MCF 10A (cell line): ENCODE measurements at places on chromosomes 12 and 14. TPM values are rescaled to one million over a fixed set of nuclear protein-coding genes. Genes with fewer than 3 reads are reported as not detected.

DNA sequence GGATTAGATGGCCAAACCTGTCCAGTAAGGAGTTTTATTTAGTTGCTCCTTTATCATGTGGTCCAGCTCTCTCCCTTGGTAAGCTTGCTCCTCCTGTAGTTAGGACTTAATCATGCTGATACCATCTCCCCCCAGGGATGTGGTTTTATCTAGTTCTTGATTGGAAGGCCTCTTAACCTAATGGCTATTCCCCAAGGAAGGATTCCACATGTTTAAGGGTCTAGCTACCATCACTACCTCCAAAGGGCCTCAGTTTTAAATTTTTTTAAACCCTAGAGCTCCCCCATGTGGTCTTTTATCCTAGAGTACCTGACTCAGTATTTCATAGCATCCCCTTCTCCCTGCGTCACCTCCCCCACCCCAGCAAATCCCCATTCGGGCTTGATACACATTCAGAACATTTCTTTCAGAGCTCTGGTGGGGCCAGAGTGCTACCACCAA, 22.5 kb downstream of the MAP3K12 start:
- H3K27ac ChIP-seq: no peak overlapping the region
- no peaks in the 10 kb centered on the region for H3K27me3 ChIP-seq
- peaks cover 100% of the 10 kb centered on the region for H3K36me3 ChIP-seq
- H3K4me3 ChIP-seq: no peak overlapping the region
- DNase-seq: no peak

DNA sequence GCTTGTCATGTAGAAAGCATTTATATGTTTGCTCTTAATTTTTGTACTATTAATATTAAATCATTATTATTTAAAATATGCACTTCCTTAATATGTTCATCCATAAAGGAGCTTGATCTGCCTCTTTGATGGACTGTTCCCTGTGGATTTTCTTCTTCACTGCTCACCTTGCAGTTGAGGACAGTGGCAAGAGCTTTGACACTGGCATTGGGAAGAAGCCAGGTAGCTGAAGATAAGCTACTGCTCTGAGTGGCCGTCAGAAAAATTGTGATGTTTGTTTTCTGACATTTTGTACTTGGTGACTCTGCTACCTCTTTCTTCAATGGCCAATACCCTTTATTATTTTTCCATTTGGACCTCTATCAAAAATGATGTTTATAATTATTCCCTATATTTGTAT, 349.4 kb upstream of the NOVA1 start:
- no peak for DNase-seq
- no peak overlapping the region for H3K27ac ChIP-seq
- no peaks in the 10 kb centered on the region for H3K36me3 ChIP-seq
- peaks cover 16% of the 10 kb centered on the region for H3K27me3 ChIP-seq
- H3K4me1 ChIP-seq: no peaks in the 10 kb centered on the region
- no peak overlapping the region for H3K4me3 ChIP-seq

RDH12 gene
- not detected in 2 replicates for total RNA-seq

GRCh38 chr14:61350427-61351270, 29.3 kb downstream of the PRKCH start:
- H3K4me3 ChIP-seq: no peak overlapping the region
- H3K36me3 ChIP-seq: no peaks in the 10 kb centered on the region
- H3K27ac ChIP-seq: no peak overlapping the region
- peaks cover 23% of the 10 kb centered on the region for H3K4me1 ChIP-seq
- no peak for DNase-seq

- H3K4me3 ChIP-seq: peak overlapping the region; percentile 35
- H3K27ac ChIP-seq: no peak overlapping the region
- H3K4me1 ChIP-seq: peaks cover 26% of the 10 kb centered on the region
- no peaks in the 10 kb centered on the region for H3K27me3 ChIP-seq
- DNase-seq: peak; percentile 31
These were observed 1.9 kb upstream of the LLPH start for GRCh38 chr12:66132408-66132807.

DNA sequence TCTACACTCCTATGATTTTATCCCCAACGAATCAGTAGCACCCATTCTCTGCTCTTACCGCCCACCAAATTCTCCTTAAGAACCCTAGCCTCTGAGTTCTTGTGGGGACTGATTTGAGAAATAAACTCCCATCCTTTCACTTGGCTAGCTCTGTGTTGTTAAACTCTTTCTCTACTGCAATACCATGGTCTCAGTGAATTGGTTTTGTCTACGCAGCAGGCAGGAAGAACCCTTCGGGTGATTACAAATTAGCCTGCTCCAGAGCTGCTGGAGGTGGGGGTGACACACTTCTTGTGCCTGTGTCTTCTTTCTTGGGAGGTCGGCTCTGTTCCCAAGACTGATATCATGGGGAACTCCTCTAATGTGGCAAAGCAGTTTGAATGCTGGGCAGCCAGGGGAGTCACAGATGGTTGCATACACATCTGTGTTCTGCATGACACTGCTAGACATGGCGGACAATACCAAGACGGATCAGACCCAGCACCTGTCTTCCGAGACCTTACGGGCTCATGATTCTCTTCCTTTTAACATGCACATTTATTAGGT, 1.6 kb upstream of the C1S start:
- no peak for DNase-seq
- H3K4me1 ChIP-seq: peaks cover 20% of the 10 kb centered on the region
- peaks cover 15% of the 10 kb centered on the region for H3K27me3 ChIP-seq
- peak overlapping the region; percentile 37 for H3K27ac ChIP-seq
- no peak overlapping the region for H3K4me3 ChIP-seq

DNA sequence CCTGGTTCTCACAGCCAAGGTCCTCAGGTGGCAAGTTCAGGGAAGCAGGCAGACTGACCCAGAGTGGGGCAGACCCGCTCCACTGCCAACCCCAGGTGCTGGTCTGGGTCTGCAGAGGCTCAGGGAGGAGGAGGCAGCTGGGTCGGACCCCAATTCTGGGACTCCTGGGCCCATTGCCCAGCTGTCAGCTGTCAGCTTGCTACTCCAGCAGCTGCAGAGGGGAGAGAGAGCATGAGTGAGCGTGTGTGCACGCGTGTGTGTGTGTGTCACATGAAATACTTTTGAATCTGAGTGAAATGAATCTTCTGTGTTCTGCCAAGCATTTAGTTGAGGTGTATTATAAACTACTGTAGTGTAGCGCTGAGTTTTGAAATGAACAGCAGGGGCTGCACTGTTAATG, 30.8 kb downstream of the XRCC3 start:
- no peaks in the 10 kb centered on the region for H3K27me3 ChIP-seq
- H3K4me3 ChIP-seq: no peak overlapping the region
- no peaks in the 10 kb centered on the region for H3K4me1 ChIP-seq
- no peak for DNase-seq

GRCh38 chr12:50394469-50395029, 1.9 kb downstream of the FAM186A start:
- no peaks in the 10 kb centered on the region for H3K36me3 ChIP-seq
- H3K27ac ChIP-seq: no peak overlapping the region
- no peak for DNase-seq
- H3K4me3 ChIP-seq: no peak overlapping the region
- H3K4me1 ChIP-seq: peaks cover 13% of the 10 kb centered on the region
- no peaks in the 10 kb centered on the region for H3K27me3 ChIP-seq
